Sigmoid colon (tissue), 7 donors: ENCODE measurements at places on chromosomes 12 and 14.
A peak's percentile ranks its signal among the peaks of the same experiment; 100 is the strongest.

DNA sequence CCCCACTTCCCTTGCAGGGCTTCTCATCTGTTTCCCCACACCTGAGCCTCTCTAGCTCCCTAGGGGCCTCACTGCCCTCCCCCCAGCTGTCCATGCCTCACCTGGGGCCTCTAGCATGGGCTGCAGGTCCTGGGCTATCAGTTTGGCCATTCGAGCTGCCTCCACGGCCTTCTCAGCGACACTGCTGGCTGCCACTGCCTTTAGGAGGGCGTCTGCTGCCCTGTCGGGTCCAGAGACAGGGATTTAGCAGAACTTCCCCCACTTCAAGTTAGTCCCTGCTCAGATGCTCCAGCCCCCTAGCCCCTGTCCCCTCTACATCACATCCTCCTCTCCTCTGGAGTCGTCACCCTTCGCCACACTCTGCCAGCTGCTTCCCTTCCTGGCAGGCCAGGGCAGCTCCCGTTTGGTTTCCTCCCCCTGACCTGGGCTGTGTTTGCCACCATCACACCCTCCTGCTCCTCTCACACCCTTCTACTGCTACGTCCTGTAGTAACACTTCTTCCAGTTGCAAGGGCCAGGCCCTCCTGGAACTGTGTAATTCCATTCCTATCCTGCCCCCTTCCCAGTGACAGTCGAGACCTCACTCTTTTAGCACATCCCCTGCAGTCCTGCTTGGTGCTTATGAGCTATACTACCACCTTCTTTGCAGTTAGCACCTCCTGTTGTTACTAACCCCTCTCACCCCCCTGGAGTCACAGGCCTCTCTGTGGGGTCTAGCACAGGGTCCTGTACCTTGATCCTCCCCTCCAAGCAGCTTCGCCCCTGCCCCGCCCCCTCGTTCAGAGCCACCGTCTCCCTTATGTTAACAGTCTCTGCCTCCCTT lies 4.3 kb upstream of the AP1G2 start:
- peaks cover 12% of the 10 kb centered on the region for H3K4me1 ChIP-seq
- H3K36me3 ChIP-seq, result no peaks in the 10 kb centered on the region
- peak; percentile 61 for DNase-seq

- no peak for DNase-seq
- no peaks in the 10 kb centered on the region for H3K4me1 ChIP-seq
- no peaks in the 10 kb centered on the region for H3K27me3 ChIP-seq
- H3K36me3 ChIP-seq, result no peaks in the 10 kb centered on the region
Observed at GRCh38 chr12:91662021-91662420, 479.4 kb upstream of the DCN start.

DNA sequence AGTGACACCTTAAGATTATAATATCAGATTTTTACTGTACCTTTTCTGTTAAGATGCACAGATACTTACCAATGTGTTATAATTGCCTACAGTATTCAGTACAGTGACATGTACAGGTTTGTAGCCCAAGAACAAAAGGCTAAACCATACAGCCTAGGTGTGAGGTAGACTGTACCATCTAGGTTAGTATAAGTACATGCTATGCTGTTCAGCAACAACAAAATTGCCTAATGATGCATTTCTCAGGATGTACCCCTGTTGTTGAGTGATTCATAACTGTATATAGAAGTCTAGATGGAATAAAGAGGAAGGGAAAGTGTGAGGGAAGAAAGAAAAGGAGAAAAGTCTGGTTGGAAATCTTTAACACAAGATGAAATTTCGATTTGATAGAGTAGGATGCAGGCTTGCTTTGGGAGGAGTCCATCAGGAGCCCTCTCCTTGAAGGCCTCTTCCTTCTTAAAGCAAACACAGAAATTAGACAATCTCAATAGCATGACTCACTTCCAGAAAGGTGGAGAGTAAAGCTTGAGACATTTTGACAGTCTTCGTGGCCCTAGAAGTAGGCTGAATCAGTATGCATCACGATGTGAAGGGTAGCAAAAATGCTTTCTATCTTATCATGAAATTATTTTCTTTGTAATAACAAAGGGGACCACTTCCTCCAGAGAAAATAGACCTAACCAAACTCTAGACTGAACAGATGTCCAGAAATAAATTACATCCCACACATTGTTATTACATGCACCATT lies 191.5 kb downstream of the SYT1 start:
- no peak for DNase-seq
- no peak overlapping the region for H3K4me3 ChIP-seq
- no peaks in the 10 kb centered on the region for H3K4me1 ChIP-seq
- H3K36me3 ChIP-seq, result no peaks in the 10 kb centered on the region
- no peak overlapping the region for H3K27ac ChIP-seq
- no peaks in the 10 kb centered on the region for H3K27me3 ChIP-seq

DNA sequence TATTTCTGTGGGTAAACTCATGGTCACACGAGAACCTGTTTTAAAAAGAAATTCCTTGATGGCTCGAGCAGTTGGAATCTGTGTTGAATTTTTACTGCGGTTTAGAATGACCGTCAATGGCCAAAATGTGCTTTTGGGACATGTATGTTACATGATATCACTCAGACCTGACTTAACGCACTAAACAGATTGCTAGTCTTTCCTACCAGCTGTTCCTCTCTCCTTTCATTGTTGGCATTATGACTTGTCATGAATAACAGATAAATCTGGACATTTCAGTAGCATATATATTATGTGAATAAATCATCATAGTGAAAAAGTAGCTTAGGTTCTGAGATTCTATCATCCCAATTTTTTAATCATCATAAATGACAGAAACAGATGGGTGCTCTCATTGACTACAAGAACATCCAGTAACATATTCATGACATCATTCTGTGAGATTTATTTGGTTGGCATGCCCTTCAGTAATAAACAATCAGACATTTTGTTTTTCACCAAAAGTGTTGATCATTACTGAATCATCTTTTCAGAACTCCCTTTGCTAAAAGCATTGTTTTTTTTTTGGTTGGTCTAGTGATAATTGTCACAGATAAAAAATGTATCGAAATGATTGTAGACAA lies 57.9 kb upstream of the NAV3 start:
- no peak for DNase-seq
- no peak overlapping the region for H3K27ac ChIP-seq
- H3K27me3 ChIP-seq, result no peaks in the 10 kb centered on the region
- H3K4me1 ChIP-seq, result no peaks in the 10 kb centered on the region
- H3K36me3 ChIP-seq, result no peaks in the 10 kb centered on the region

DNA sequence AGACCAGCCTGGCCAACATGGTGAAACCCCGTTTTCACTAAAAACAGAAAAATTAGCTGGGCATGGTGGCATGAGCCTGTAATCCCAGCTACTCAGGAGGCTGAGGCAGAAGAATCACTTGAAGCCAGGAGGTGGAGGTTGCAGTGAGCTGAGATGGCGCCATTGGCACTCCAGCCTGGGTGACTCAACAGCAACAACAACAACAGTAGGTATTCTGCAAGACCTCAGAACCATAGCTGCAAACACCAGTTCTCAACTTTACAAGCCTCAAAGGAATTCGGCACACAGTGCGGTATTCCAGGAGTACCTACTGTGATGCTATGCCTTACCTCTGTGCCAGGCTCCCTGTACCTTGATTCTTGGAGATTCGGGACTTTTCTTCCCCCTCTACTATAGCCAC lies 15.8 kb downstream of the FOXN3 start:
- no peak for DNase-seq
- no peak overlapping the region for H3K27ac ChIP-seq
- no peaks in the 10 kb centered on the region for H3K27me3 ChIP-seq
- no peaks in the 10 kb centered on the region for H3K36me3 ChIP-seq
- no peak overlapping the region for H3K4me3 ChIP-seq

- DNase-seq, result peak; percentile 82
- H3K36me3 ChIP-seq, result no peaks in the 10 kb centered on the region
- no peaks in the 10 kb centered on the region for H3K27me3 ChIP-seq
- H3K4me1 ChIP-seq, result peaks cover 25% of the 10 kb centered on the region
- peak overlapping the region; percentile 89 for H3K27ac ChIP-seq
Observed at GRCh38 chr14:34461334-34462131, 507 bp downstream of the SPTSSA start.

GRCh38 chr12:47837190-47838171 lies 17.8 kb upstream of the HDAC7 start:
- no peaks in the 10 kb centered on the region for H3K27me3 ChIP-seq
- H3K36me3 ChIP-seq, result no peaks in the 10 kb centered on the region
- peak overlapping the region; percentile 43 for H3K27ac ChIP-seq

GRCh38 chr14:89787525-89787924 lies 167.0 kb downstream of the EFCAB11 start:
- no peaks in the 10 kb centered on the region for H3K27me3 ChIP-seq
- no peak overlapping the region for H3K27ac ChIP-seq
- no peak for DNase-seq
- peaks cover 5% of the 10 kb centered on the region for H3K4me1 ChIP-seq
- H3K4me3 ChIP-seq, result no peak overlapping the region

DNA sequence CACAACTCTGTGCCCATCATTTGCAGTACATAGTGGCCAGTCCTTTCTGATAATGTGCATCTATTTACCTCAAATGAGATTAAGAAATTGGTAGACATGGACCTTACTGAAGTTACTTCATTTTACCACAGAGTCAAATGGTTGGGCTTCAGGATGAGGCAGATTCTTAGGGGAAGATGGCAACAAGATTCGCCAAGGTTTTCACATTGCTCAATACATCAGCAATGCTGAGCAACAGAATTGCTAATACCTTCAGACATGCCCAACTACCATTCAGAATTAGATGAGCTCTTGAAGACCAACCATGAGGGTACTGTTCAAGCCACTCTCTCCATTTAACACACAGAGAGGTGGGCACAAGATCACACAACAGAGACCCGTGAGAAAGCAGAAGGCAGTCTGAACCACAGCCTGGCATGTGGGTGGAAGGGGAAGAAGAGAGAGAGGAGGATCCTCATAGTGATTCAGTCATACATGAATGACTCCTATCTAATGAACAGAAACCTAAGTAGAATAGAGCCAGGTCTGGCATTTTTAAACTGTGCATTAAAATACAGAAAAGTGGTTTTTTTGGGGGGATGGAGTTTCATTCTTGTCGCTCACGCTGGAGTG lies 28.5 kb downstream of the CPM start:
- H3K27ac ChIP-seq, result no peak overlapping the region
- H3K4me3 ChIP-seq, result no peak overlapping the region
- DNase-seq, result no peak
- H3K27me3 ChIP-seq, result no peaks in the 10 kb centered on the region
- no peaks in the 10 kb centered on the region for H3K4me1 ChIP-seq
- H3K36me3 ChIP-seq, result no peaks in the 10 kb centered on the region

DNA sequence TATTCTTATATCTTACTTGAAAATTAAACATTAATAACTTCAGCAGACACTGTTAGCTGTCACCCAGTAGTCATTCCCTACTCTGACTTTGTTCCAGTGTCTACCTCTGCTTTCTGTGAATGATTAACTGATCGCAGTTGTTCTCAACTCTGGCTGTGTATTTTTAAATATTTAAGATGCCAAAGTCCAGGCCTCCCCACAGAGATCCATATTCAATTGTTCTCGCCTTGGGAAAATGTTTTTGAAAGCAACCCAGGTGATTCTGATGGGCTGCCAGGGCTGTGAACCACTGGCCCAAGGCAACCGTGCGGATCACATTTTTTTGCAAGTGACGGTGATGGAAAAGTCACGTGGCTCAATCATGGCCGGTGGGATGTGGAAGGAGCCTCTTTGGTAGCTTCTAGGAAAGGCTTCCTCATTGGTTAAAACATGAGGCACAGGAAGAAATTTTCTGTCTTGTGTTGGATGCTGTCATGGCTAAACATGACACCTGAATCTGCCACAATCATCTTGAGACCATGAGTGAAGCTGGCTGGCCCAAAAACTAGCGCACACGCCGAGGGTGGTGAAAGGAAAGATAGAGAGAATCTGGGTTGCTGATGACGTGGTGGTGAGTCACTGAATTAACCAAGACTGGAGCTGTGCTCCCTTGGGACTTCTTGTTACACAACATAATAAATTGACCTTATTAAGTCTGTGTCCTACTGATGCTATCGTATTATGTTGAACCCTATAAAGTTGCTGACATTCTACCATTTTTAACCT lies 37.2 kb downstream of the RDH12 start:
- H3K4me3 ChIP-seq, result no peak overlapping the region
- H3K36me3 ChIP-seq, result no peaks in the 10 kb centered on the region
- H3K27ac ChIP-seq, result no peak overlapping the region
- no peaks in the 10 kb centered on the region for H3K27me3 ChIP-seq
- peak; percentile 89 for DNase-seq
- H3K4me1 ChIP-seq, result no peaks in the 10 kb centered on the region

DNA sequence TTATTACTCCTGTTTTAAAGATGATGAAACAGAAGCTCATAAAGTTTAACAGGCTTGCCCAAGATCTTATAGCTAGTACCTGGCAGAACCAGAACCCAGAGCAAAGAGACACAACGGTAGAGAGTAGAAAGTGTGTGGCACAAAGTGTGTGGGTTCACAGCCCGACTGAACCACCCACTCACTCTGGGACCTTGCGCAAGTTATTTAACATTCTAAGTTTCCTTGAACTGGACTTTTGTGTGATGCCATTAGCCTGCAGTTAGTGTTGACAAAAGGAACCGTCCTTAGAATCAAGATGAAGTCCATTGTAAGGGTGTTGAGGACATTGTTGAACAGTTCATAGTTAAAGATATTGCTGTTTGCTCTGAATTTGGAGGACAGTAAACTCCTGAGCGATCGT lies 29.9 kb upstream of the RIC8B start:
- no peak overlapping the region for H3K27ac ChIP-seq
- H3K4me1 ChIP-seq, result no peaks in the 10 kb centered on the region
- no peaks in the 10 kb centered on the region for H3K36me3 ChIP-seq
- no peaks in the 10 kb centered on the region for H3K27me3 ChIP-seq
- no peak overlapping the region for H3K4me3 ChIP-seq

DNA sequence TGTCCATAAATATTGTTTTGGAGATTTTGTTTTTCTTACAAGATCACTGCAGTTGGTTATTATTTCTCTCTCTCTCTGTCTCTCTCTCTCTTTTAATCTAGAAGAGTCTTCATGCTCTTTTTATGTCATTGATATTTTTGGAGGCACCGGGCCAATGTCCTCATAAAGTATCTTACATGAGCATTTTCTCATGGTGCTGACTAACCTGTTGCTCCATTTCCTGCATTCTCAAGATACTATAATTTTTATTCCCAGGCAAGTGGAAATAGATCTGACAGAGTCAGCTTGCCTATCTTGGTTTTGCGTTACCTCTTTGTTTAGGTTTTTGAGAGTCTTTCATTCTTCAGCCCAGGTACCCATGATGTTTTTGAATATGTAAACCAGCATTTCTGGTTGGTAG lies 938.8 kb upstream of the FBXO33 start:
- no peak overlapping the region for H3K27ac ChIP-seq
- no peaks in the 10 kb centered on the region for H3K36me3 ChIP-seq
- no peaks in the 10 kb centered on the region for H3K4me1 ChIP-seq
- H3K4me3 ChIP-seq, result no peak overlapping the region

GRCh38 chr14:37167151-37168047 lies 5.0 kb downstream of the SLC25A21 start:
- no peaks in the 10 kb centered on the region for H3K27me3 ChIP-seq
- no peak overlapping the region for H3K4me3 ChIP-seq
- no peak for DNase-seq
- no peaks in the 10 kb centered on the region for H3K4me1 ChIP-seq

- H3K36me3 ChIP-seq, result no peaks in the 10 kb centered on the region
- no peaks in the 10 kb centered on the region for H3K4me1 ChIP-seq
- H3K27ac ChIP-seq, result no peak overlapping the region
- H3K4me3 ChIP-seq, result no peak overlapping the region
- no peaks in the 10 kb centered on the region for H3K27me3 ChIP-seq
Observed at GRCh38 chr12:38759621-38760020, 145.8 kb downstream of the CPNE8 start.
